Renal pelvis (tissue), 12 donors: ENCODE measurements at places on chromosomes 13 and 19. TPM values are rescaled to one million over a fixed set of nuclear protein-coding genes. Genes with fewer than 3 reads are reported as not detected.

Gene LYL1
- 5.7 TPM for polyA plus RNA-seq

Gene TTC9B
- 0.10 TPM for polyA plus RNA-seq

Gene PIP5K1C
- polyA plus RNA-seq, result 29.0 TPM

Gene ZNF888
- polyA plus RNA-seq, result 13.6 TPM

Gene WDR88
- 2.1 TPM for polyA plus RNA-seq

Gene INAFM1
- 8.4 TPM for polyA plus RNA-seq

Gene ICAM1
- 5.0 TPM for polyA plus RNA-seq

Gene ATXN8OS
- polyA plus RNA-seq, result 0.37 TPM

Gene ANKRD24
- 1.1 TPM for polyA plus RNA-seq

Gene SLITRK5
- polyA plus RNA-seq, result 2.3 TPM

Gene JSRP1
- 0.67 TPM for polyA plus RNA-seq

Gene ZNF560
- polyA plus RNA-seq, result 0.38 TPM

Gene ZNF473
- 15.4 TPM for polyA plus RNA-seq

Gene TTYH1
- polyA plus RNA-seq, result 11.5 TPM

Gene PLIN4
- 1.1 TPM for polyA plus RNA-seq

Gene ZNF526
- polyA plus RNA-seq, result 10.2 TPM

Gene SOX1
- not detected for polyA plus RNA-seq
